ENCODE measurements at places on chromosomes 1 and 21. TPM values are rescaled to one million over a fixed set of nuclear protein-coding genes. Genes with fewer than 3 reads are reported as not detected.

DNA sequence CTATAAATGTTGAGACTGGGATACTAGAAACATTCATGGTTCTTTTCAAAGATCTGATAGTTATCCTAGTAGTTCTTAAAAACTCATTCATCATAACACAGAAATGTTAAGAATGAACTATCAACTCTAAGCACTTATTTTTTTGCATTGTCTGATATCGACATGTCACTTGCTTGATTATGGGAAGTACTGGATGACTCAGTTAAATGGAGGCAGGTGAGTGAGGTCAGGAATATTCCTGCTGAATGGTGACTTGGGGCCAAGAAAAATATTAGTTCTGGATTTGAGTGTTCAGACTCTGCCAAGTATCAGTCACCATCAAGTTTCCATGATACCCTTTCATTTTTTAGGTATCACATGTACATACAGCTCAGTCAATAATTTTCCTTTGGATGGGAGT is 63.6 kb downstream of the NEK7 start:
- no peaks in the 10 kb centered on the region for H3K27me3 ChIP-seq
- H3K4me3 ChIP-seq: no peak overlapping the region
- H3K4me1 ChIP-seq: peaks cover 11% of the 10 kb centered on the region
- H3K36me3 ChIP-seq: peaks cover 16% of the 10 kb centered on the region

INKA2 gene
- 0.70 TPM for total RNA-seq

SPOCD1 gene
- total RNA-seq: not detected

PYHIN1 gene
- total RNA-seq: 10.9 TPM

TESK2 gene
- total RNA-seq: 10.0 TPM

GRCh38 chr1:214977110-214977509 is 105.4 kb upstream of the KCNK2 start:
- H3K4me1 ChIP-seq: no peaks in the 10 kb centered on the region
- no peaks in the 10 kb centered on the region for H3K36me3 ChIP-seq
- no peak for DNase-seq
- H3K27me3 ChIP-seq: peaks cover 6% of the 10 kb centered on the region
- H3K27ac ChIP-seq: no peak overlapping the region

RAP1GAP gene
- 0.60 TPM for total RNA-seq

DNA sequence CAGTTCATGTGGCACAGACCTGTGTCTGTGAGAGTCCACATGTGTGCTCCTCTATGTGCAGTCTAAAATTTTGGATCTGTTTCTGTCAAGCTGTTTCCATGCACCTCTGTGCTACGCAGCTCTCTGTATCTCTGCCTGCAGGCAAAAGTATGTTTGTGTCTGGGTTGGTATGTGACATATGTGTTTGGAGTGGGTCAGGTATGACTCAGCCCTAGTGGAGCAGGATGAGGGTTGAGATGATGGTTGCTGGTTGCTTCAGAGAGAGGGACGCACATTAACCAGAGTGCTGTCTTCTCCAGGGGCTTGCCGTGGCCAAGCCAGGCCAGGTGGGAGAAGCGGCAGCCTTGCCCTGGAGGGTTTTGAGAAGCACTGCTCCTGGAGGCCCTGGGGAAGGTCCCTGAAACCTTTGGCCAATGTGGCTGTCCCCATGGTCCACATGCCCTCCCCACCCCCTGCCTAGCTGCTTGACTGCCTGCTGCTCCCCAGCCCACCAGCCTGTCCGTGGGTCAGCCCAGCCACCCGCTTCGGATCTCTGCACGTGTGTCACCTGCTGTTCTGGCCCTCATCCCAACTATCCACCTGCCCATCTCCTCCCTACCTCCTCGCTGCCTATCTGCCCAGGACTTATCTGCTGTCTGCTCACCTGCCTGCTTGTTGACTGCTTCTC is 4.1 kb upstream of the EVA1B start:
- H3K36me3 ChIP-seq: no peaks in the 10 kb centered on the region
- H3K4me3 ChIP-seq: no peak overlapping the region
- no peak overlapping the region for H3K27ac ChIP-seq
- H3K27me3 ChIP-seq: peaks cover 5% of the 10 kb centered on the region
- DNase-seq: no peak
- peaks cover 18% of the 10 kb centered on the region for H3K4me1 ChIP-seq

GRCh38 chr1:214332946-214333798 is 52.2 kb downstream of the SMYD2 start:
- H3K4me3 ChIP-seq: no peak overlapping the region
- H3K36me3 ChIP-seq: peaks cover 28% of the 10 kb centered on the region
- H3K27ac ChIP-seq: no peak overlapping the region
- DNase-seq: peak; percentile 12
- no peaks in the 10 kb centered on the region for H3K27me3 ChIP-seq

- H3K4me3 ChIP-seq: no peak overlapping the region
- no peaks in the 10 kb centered on the region for H3K27me3 ChIP-seq
- DNase-seq: no peak
- no peaks in the 10 kb centered on the region for H3K36me3 ChIP-seq
These were observed 16.2 kb downstream of the HSD11B1 start for GRCh38 chr1:209720826-209721225.

- H3K27me3 ChIP-seq: no peaks in the 10 kb centered on the region
- DNase-seq: no peak
- no peaks in the 10 kb centered on the region for H3K36me3 ChIP-seq
These were observed 94.4 kb downstream of the SH3GLB1 start for GRCh38 chr1:86798608-86799291.

- no peaks in the 10 kb centered on the region for H3K4me1 ChIP-seq
- DNase-seq: no peak
- no peak overlapping the region for H3K27ac ChIP-seq
- no peak overlapping the region for H3K4me3 ChIP-seq
- H3K27me3 ChIP-seq: no peaks in the 10 kb centered on the region
- H3K36me3 ChIP-seq: no peaks in the 10 kb centered on the region
These were observed 305.9 kb downstream of the BARHL2 start for GRCh38 chr1:90411185-90411584.

MPL gene
- not detected for total RNA-seq

- no peaks in the 10 kb centered on the region for H3K27me3 ChIP-seq
- H3K4me1 ChIP-seq: no peaks in the 10 kb centered on the region
- no peak overlapping the region for H3K4me3 ChIP-seq
- no peak for DNase-seq
These were observed 221.2 kb downstream of the SLC35F3 start for GRCh38 chr1:234125714-234126113.

DNA sequence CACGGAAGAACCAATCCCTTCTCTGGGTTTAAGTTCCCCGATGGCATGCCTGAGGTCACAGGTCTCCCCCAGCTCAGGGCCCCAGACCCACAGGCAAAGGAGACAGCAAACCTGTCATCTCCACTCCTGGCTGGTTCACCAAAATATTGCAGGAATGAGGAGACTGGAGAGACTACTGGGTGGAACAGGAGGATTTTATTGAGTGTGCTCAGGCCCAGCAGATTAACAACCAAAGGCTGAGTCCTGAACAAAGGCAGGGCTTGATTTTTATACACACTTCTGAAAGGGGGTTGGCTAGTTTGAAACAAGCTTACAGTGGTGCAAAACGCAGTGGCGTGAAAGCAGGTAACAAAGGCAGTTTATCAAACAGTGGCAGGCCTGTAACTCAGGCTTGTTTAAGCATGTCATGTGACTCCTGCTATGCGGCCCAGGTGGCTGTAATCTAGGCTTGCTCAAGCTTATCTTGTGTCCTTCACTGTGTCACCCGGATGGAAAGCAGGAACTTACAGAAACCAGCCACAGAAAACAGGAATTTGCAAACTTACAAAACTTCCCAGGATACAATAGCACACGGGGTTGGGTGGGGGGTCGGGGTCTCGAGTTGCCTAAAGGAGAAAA is 27.4 kb upstream of the KCNJ15 start:
- no peak for DNase-seq
- no peak overlapping the region for H3K4me3 ChIP-seq
- no peaks in the 10 kb centered on the region for H3K27me3 ChIP-seq
- H3K36me3 ChIP-seq: peaks cover 50% of the 10 kb centered on the region
